Liver (tissue), 10 donors: ENCODE measurements at places on chromosomes 1 and 21.
A peak's percentile ranks its signal among the peaks of the same experiment; 100 is the strongest.

- no peak for DNase-seq
These were observed 412.1 kb upstream of the NFIA start for GRCh38 chr1:60670302-60670701.

DNA sequence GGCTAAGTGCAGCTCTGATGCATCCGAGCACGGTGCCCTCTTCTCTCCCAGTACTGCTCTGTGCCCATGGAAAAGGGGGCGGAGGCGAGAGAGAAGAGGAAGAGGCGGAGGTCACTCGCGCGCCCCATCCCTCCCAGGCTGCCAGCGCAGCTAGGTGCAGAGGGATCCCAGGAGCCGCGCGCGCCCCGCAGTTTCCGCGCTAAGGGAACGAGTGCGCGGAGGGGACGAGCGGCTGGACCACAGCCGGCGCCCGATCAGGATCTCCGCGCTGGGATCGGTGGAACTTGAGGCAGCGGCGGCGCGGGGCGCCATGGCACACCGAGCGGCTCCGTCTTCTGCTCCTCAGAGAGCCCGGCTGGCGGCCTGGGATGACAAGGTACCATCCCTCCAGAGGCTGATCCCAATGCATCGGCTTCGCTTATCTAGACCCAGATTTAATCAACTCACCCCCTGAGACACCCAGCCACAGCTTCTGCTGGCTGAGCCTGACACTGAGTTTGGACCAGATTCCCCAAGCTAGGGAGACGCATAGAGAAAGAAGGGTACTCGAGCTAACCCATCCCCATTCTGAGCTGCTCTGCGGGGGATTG is at the start of gene PTGFR:
Gene PTGFR (plus strand): TSS at position 114 of the 590 bp plus-strand sequence. CDS start 1,770 bp downstream, outside the sequence.
- no peak for DNase-seq

- no peak for DNase-seq
These were observed 84.1 kb downstream of the RGS2 start for GRCh38 chr1:192892934-192893333.

DNA sequence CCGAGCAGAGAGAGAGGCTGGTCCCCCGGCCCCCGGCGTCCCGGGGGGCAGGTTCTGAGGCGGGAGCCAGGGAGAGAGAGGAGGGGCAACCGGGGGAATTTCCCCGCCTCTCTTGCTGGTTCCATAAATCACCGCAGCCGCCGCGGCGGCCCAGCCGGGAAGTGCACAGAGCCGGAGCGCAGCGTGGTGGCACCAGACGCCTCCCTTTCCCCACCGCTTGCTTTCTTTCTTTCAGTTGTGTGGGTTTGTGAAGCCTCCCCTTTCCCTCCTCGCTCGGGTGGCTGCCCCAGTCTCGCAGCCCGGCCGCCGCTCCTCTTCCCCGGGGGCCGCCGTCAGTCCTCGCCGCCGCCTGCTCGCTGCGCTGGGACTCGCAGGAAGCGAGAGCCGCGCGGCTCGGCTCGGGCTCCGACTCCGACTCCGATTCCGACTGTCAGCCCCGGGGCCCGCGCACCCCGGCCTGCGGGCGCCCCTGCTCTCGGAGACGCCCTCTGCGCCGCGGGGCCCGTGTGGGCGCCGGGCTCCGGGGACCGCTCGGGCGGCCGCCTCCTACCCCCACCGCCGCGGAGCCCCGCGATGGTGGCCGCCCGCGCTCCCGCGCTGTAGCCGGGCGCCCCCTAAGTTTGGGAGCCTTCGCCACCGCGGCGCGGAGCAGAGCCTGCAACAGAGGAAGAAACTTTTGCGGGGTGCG is at the start of gene CACHD1:
Gene CACHD1 (plus strand): TSS at position 153 of the 688 bp plus-strand sequence. CDS start 616 bp downstream, outside the sequence.
- peak; percentile 68 for DNase-seq

GRCh38 chr1:176141449-176141848 is 65.6 kb downstream of the COP1 start:
- no peak for DNase-seq

- no peak for DNase-seq
These were observed 13.5 kb downstream of the GNG4 start for GRCh38 chr1:235635938-235636662.

GRCh38 chr1:53362270-53362669 is 34.4 kb upstream of the LRP8 start:
- peak; percentile 21 for DNase-seq

DNA sequence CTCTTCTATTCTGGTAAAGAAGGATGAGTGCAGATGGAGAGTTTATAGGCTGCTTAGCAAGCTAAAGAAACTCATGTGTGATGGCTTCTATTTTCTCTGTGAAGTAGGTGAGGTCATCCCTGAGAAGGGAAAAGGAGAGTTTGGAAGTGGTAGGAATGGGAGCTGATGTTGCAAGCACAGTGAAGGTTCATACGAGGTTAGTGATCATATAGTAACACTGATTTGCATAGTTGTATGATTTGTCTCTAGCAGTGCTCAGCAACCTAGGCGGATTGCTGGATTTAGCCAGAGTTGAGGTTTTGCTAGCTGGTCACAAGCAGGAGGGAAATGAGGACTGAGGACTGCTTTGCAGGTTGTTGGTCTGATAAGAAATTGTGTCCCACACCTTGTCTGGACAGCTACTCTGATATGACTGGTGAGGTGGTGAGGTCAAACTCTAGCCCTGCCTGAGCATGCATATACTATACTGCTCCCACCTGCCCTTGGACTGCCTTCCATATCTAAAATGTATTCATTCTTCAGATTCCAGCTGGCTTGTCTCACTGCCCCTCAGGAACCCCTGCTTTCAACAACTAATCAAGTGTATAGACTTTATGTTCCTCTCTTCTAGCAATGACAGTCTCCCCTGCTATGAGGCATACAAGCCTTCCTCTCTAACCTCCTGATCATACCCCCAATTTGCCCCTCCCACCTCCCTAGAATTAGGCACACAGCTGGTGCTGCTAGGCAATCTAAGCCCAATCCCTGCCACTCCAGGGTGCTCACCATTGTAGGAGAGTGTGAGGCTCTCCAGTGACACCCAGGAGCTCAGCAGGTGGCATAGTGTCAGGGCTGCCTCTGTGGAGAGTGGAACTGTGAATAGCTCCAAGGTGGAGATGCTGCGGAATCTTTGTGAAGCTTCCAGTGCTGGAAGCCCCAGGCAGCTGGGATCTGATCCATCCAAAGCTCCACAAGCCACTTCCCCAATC is 18.5 kb downstream of the LRRC41 start:
- DNase-seq = no peak

DNA sequence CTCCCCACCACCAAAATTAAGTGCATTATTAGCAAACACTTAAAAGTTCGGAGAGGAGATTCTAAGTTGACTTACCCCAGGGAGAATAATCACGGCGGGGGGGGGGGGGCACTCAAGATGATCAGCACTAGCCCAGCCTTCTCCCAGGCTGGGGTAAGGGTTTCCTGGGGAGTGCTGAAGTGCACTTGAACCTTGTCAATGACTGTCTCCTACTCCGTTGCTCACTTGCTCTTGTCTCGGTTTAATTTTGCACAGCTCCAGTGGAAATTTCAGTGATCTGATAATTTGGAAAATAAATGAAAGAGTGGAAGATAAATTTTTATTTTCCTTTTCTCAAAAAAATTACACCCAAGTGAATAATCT is 59.2 kb downstream of the PBX1 start:
- no peak for DNase-seq

- DNase-seq = no peak
These were observed 40.0 kb downstream of the CDCP2 start for GRCh38 chr1:54112705-54113368.

DNA sequence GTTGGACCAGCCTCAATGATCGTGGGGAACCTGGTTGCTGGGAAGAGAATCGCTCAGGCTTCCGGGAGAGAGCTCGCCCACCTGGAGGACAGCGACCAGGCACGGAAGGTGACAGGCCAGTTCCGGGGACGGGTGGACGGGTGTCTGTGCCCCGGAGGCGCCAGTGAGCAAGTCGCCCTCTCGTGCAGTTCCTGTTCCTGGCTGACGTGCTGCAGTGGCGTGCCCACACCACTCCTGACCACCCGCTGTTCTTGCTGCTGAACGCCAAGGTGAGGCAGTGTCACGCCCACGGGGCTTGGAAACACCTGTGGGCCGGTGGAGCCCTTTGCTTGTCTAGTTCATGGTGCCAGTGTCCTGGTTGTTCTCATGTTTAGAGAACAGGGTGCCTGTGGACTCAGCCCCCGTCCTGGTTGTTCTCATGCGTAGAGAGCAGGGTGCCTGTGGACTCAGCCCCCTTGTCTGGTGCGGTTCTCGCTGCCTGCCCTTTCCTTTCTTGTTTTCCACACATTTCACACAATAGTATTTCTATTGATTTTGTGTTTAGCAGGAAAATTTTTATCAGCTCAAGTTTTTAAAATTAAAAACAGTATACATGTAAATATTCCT is 53.1 kb downstream of the S100B start:
- DNase-seq = no peak

GRCh38 chr1:59609245-59609644 is 205.5 kb upstream of the HOOK1 start:
- no peak for DNase-seq

DNA sequence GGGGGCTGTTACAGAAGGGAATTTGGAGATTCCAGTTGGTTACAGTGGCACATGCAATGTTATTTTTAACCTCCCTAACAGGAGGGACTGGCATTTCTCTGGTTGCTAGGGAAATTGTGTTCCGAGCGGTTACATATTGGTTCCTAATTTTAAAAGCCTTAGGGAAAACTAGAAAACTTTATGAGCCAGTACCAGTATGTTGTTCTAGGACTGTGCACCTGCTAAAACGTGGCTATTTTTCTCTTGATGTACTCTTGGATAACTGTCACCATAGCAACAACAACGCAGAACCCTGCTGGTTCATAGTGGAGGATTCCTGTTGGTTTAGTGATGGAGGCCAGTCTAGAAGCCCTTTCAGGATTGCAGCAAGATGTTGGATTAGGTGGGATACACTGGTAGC is 68.9 kb upstream of the PGBD5 start:
- no peak for DNase-seq

GRCh38 chr1:47558601-47559593 is 121.1 kb downstream of the FOXD2 start:
- no peak for DNase-seq

- DNase-seq = no peak
These were observed at the start of gene WNT9A for GRCh38 chr1:227947676-227948492. Gene WNT9A (minus strand): TSS chr1:227947932. CDS start chr1:227947887, 45 bp downstream.

GRCh38 chr1:14686701-14687100 is 88.2 kb downstream of the KAZN start:
- no peak for DNase-seq

DNA sequence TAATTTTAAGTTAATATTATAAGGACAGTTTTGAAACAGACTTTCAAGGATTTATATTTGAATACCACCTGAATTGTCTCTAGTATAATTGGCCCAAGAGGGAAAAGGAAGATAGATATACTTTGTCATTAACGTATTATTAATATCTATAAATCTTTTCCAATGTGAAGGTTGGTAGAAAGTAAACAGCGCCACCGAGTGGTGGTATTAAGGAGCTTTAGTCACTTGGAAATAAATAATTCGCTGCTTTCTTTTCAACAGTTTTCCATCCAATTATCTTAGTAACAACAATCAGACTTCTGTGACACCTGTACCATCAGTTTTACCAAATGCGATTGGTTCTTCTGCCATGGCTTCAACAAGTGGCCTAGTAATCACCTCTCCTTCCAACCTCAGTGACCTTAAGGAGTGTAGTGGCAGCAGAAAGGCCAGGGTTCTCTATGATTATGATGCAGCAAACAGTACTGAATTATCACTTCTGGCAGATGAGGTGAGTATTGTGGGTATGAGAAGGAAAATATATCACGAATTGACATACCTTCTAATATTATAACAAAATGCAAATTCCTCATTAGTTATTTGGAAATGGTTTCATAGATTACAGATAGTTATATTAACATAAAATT is 37.7 kb downstream of the SH3GLB1 start:
- DNase-seq = peak; percentile 53

- DNase-seq = no peak
These were observed 94.1 kb downstream of the SIK1 start for GRCh38 chr21:43332861-43333297.

DNA sequence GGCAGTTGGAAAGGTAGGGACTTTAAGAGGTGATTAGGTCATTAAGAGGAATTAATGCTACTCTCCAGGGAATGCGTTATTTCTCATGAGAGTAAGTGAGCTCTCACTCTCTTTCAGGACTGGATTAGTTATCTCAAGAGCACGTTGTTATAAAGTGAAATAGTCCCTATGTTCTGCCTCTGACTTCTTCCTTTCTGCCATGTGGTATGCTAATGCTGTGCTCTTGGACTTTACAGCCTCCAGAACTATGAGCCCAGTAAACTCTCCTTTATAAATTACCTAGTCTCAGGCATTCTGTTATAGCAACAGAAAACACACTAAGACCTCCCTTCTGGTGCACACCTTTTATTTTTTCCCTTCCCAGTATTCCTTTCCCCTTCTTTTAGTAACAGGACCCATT is 187.8 kb downstream of the NR5A2 start:
- DNase-seq = no peak

GRCh38 chr1:107003972-107004371 is 52.5 kb upstream of the PRMT6 start:
- DNase-seq = no peak

DNA sequence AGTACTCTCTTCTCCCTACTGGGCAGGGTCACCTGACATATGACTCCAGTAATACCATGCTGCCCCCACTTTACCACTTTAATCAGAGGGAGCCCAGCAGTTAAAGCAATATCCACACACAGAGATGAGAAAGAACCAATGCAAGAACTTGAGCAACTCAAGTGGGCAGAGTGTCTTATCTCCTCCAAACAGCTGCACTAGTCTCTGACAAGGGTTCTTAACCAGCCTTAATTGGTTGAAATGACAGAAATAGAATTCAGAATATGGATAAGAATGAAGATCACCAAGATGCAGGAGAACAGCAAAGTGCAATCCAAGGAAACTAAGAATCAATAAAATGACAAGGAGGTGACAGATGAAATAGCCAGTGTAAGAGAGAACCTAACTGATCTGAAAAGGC is 91.0 kb downstream of the KCNT2 start:
- no peak for DNase-seq

- no peak for DNase-seq
These were observed 8.7 kb upstream of the PIK3C2B start for GRCh38 chr1:204503122-204503912.

DNA sequence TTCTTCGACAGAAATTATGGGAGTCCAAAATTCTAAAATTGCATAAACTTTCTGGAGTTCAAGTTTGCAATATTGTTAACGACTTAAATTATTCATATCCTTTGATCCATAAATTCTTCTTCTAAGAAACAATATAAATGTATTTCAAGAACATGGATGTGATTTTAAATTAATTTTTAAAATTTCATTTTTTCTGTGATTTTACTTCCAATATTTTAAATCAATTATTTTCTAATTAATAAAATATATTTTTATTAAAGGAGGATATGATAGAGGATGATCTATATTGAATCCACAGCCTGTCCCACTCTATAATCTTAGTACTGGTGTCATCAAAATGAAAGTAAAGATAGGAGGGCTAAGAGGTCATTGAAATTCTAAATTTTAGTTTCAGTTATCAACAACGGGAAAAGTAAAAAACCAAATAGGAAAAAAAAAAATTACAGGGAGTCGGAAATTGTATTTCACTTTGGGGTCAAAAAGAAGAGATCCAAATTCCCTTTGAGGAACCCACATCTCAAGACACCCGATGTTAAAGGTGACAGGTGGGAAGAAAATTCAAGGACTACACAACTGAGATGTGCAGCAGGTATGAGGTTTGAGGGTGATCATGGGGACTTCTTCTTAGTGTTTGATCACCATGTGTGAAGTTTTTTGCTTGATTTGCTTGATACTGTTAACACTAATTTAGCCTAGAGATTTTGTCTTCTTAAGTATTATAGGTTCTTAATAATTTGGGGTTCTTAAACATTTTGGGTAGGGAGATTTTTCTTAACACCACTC is 154.8 kb upstream of the RGS18 start:
- no peak for DNase-seq
